ENCODE measurements at places on chromosomes 4 and X.

- DNase-seq: no peak
These were observed 40.1 kb upstream of the UGT8 start for GRCh38 chr4:114558446-114559020.

GRCh38 chr4:16684097-16684496 is 214.3 kb downstream of the LDB2 start:
- no peak for DNase-seq

DNA sequence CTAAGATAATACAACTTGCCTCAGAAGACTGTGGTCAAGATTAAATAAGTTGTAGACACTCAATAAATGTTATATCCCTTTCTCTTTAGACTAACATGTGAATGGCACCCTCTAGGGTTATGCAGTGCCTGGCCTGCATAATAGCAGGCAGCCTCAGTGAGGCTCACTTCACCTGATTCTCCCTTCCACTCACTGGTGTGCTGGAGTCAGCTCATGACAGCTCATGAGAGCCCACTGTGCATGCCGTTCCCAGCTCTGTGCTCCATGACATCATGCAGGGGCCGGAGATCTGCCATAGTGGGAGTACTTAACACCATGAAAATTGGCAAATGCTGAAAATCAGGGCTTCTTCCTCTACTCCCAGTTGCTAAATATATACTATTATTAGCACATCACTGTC is 64.5 kb downstream of the TEC start:
- DNase-seq: no peak

DNA sequence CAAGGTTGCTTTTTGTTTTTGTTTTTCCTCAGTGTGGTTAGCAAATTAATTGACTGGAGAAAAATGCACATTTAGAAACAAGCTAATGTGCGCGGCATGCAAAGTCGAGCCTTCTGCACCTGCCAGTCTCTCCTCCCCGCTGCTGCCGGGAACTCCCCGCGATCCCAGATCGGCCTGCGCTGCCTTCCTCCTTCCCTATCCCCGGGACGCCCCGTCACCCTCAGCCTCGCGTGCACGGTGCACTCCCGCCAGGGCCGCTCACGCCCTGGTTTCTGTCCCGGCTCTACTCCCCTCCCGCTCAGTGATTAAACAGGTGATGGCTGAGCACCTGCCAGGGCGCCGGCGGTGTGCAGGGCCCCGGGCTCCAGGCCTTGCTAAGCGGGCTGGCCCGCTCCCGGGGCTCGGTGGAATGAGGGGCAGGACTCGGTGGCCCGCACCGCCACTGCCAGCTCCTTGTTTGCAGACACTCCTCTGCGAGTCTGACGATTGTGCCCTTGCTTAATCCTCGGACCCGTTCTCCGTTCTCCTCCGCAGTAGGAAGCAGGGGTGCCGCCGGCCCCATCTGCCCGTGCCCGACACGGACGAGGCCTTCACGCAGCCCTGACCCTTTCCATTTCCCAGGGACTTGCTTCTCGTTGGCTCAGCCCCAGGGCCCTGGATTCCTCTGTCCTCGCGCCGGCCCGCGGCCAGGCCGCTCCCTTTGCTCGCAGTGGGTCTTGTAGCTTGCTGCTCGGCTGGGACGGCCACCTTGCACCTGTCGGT is 143.4 kb downstream of the TRIML1 start:
- no peak for DNase-seq

DNA sequence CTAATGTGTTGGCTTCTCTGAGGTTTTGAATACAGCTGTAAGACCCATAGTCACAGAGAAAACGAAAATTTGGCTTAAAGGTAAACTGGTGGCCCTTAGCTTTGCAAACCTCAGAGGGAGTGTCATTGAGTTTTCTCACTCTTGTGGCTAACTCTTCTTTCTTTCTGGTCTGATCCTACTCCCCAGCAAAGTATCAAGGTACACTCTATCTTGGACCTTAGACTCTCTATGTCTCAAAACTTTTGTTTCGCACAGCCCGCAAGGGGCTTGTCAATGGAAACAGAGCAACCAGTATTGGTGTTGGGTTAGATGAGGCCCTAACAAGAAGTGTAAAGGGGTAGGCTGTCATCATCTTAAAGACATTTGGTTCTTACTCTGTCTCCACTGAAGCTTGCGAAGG is 19.8 kb downstream of the APOO start:
- DNase-seq: no peak
